ENCODE measurements at places on chromosomes 4 and X.

- DNase-seq = no peak
Measured at GRCh38 chr4:130288576-130288975, 1192.6 kb downstream of the C4orf33 start.

DNA sequence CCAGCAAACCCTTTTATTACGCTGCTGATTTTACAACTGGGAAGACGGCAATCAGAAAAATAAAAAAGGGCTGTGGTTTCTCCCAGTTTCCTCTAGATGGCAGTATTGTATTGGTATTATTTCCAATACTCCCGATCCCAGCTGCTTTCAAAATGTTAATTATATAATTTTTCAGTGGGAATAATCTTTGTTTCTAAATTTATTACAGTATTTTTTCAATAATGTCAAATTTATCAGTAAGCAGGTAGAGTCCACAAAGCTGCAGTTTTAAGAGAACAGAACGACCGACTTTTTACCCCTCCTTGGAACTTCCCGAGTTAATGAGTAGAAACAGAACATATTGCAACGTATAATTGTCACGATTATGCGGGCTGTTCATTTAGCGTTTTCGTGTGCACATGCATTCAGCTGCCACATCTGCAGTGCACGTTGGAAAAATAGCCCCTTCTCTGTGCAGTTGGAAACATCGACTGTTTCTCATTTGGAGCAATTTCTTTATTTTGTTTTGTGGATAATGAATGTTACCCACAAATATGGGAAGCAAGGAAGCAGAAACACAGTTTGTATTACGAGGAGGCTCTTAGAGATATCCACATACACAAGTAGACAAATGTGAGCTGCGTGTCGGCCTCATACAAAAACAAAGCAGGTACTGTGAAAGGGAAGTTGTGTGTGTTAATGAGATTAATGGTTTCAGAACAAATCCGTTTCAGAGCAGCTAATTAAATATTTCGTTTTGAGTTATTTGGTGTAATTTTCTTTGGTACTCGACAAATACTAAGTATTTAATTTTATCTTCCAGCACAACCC is 188.0 kb downstream of the STIM2 start:
- no peak for DNase-seq

DNA sequence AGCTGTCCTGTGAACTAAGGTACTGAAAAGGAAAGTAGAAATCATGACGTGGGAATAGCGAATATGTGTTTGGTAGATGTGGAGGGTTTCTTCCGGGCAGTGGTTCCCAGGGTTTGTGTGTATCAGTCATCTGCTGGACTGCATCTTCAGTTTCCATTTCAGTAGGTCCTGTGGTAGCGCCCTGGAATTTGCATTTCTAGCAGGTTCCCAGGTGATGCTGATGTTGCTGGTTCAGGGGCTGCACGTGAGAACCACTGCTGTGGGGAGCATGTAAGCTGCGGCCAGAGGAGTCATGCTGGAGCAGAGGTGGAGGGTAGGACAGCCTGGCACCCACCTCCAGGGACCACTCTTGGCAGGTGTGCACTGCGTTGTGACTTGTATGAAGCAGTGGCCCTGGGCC is 47.1 kb downstream of the ARHGAP10 start:
- DNase-seq = no peak

DNA sequence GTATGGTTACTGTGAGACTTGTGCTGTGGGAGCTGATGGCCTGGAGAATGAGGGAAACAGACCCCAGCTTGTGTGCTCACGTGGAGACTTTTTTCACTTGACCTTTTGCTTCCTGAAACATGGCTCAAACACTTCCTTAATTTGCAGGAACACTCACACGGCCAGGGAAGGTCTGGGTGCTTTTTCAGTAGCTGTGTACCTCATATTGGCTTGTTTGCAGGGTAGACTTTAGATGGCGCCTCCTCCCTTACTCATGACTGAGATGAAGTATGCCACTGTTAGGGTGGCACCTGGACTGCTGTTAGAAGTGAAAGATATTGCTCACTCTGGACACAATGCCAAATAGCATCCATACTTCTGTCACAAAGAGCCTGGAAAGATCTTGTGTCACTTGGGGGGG is 75.7 kb upstream of the WDR1 start:
- DNase-seq = no peak

DNA sequence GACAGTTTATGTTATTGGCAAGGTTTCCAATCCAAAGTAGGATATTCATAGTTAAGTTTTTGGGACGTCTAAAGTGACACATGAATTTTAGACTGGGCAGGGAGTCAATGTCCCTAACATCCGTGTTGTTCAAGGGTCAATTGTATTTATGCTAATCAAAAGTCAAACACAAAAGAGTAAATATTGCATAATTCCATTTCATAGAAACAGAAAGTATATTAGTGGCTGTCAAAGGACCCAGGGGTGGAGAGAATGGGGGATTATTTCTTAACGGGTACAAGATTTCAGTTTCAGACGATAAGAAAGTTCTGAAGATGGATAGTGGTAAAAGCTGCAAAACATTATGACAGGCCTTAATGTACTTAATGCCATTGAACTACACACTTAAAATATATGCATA is 971.8 kb upstream of the AGA start:
- DNase-seq = no peak

DNA sequence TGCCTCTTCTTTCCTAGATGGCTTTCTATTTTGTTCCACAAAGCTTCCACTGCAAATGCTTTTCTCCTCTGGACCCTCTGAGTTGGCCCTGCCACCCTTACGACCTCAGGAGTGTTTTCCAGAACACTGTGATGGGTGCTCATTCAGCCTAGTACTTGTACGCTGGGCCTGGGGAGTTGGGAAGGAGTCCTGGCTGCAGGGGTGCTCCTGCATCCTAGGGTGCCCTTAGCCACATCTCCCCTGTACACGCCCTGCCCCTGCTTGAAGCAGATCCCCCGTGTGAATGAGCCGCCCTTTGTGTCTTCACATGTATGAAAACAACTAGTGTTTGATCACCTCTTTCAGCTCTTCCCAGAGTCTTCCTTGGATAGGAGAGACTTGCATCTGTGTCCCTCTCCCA is 64.2 kb downstream of the MTMR1 start:
- DNase-seq = no peak

DNA sequence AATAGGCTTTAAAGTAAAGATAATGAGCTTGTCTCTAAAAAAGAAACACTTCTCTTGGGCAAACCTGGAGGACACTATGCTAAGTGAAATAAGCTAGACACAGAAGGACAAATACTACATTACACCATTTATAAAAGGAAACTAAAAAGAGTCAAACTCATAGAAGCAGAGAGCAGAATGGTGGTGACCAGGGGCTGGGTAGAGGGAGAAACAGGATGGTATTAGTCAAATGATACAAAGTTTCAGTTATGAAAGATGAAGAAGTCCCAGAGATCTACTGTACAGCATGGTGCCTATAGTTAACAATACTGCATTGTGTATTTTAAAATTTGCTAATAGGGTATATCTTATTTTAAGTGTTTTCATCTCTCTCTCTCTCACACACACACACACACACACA is 28.5 kb downstream of the ACSL4 start:
- DNase-seq = no peak

DNA sequence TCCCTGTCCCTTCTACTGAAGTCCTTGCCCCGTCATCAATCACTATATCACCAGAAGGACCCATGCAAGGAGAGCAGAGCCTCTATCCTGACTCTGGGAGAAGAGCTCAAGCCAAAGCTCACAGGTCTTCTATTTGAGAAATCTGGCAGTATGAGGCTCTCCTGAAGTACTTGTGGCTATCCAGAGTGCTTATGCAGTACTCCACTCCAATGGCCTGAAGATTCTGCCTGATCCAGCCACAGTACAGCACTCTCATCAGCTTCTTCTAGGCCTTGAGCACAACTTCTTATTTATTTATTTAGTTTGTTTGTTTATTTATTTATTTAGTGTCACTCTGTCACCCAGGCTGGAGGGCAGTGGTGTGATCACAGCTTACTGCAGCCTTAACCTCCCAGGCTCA is 13.0 kb downstream of the USP26 start:
- no peak for DNase-seq

- DNase-seq = no peak
Measured at GRCh38 chr4:988726-989721, 2.2 kb downstream of the IDUA start.

DNA sequence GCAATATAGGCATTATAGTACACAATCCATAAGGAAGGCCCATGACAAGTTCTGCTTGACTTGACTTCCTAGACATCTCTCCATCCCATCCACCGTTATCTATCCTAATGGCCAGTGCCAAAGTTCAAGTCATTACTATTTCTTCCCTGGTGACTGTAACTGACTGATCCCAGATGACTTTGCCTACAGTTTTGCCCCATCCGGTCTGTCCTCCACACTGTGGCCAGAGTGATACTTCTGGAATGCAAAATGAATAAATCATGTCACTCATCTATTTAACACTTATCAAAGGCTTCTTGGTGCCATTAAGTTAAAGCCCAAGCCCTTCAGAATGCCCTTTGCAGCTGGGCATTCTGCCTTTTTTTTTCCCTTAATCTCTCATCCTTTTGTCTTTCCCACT is 130.8 kb downstream of the PPARGC1A start:
- DNase-seq = no peak

GRCh38 chr4:131441004-131441688 is 1707.9 kb upstream of the PCDH10 start:
- no peak for DNase-seq

DNA sequence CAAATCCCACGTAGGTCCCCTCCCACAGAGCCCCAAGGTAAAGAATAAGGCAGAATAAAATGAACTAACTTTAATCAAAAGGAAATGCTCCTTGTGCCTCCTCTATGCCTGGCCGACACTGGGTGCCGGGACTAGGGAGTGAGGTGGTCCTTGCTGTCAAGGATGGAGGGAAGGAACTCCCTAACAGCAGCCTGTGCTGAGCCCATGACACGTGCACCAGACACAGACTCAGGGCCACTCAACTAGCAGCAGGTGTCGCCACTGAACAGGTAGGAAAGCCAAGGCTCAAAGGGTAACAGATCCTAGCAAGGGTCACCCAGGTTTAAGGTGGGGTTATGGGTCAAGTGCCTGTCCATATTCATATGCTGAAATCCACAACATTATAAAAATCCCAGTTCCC is 29.2 kb downstream of the MSX1 start:
- DNase-seq = no peak

- no peak for DNase-seq
Measured at GRCh38 chr4:64882311-64883086, 473.2 kb upstream of the TECRL start.

DNA sequence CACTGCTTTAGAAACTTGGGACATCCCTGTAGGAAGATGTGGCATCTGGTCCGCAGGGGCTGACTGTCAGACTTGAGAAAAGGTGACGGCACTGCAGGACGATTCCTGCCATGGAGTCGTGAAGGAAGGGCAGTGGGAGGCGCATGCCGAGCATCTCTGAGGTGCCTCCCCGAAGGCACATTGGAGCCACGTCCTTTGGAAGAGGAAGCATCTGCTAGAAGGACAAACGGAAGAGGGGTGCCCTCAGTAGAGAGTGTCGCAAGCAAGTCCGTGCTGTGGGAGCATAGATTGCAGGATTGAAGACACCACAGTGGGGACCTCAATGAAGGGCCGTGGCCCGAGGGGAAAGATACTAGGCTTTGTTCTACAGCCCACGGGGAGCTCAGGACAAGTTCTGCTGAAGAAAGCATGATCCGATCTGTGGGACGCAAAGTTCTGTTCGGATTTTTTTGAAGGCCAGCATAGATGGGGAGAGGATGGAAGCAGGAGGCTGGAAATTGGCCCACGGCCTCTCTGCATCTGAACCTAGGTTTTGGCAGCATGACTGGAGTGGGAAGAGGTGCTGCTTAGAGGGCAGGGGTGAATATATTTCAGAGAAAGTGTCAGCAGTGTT is 24.2 kb upstream of the HELT start:
- no peak for DNase-seq

DNA sequence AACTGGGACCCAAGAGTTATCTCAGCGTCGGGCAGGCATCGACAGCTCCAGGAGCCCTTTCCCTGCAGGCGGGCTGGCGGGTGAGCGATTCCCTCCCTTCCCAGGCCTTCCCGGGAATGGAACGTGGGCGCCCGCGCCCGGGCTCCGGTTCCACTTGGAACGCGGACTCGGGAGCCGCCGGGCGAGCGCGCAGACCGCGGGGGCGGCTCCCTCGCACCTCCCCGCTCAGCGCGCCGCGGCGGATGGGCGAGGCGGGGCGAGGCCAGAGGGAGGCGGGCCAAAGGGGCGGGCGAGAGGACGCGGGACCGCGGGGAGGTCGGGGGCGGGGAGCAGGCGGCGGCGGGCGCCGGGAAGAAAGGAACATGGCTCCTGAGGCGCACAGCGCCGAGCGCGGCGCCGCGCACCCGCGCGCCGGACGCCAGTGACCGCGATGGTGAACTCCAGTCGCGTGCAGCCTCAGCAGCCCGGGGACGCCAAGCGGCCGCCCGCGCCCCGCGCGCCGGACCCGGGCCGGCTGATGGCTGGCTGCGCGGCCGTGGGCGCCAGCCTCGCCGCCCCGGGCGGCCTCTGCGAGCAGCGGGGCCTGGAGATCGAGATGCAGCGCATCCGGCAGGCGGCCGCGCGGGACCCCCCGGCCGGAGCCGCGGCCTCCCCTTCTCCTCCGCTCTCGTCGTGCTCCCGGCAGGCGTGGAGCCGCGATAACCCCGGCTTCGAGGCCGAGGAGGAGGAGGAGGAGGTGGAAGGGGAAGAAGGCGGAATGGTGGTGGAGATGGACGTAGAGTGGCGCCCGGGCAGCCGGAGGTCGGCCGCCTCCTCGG is at the start of gene PKD2:
TSS of gene PKD2 (plus strand) at position 332 of the 818 bp plus-strand sequence. CDS start at position 431, 99 bp downstream.
- DNase-seq = peak; percentile 67

DNA sequence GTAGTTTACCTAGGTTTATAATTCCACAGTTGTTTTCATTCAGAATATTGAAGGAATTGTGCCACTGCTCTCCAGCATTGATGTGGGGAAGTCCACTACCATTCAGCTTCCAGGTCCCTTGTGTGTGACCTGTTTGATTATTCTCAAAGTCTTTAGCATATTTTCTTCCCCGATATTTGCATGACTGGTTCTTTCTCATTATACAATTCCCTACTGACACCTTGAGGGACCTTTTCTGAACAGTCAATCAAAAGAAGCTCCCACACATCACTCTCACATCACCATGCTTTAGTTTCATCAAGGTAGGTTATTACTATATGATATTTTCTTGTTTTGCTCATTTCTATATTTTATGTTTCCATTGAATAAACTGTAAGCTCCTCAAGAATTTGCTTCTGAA is 44.1 kb downstream of the SLC39A8 start:
- DNase-seq = no peak

DNA sequence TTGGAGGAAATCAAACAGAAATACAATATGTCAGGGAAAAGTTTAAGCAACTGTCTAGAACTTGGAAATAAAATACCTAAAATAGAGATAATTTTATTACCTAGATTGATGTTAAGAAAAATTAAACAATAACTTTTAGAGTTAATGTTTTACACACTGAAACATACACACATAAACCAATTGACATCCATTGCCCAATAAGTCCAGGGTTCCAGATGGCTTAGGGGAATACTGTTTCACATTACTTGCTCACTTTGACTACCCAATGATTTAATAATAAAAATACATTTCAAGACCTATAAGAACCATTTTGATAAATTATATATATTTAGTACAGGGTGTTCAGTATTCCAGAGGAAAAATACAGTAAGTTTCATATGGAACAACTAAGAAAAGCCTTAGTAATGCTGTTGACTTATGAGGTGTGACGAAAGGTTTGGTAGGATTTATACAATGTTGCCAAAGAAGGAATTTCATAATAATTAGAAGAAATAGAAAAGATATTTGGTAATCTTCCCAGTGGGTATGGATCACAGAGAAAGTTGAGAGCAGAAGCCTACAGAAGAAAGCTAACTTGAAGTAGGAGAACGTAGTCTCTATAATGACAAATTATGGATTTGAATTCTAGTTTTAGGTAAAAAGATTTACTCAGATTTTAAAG is 23.0 kb upstream of the UGT2B4 start:
- DNase-seq = no peak
